Activated CD8-positive, alpha-beta T cell treated with anti-CD3 and anti-CD28 coated beads for 36 hours (primary cell): ENCODE measurements at places on chromosomes 6 and 20.

DNA sequence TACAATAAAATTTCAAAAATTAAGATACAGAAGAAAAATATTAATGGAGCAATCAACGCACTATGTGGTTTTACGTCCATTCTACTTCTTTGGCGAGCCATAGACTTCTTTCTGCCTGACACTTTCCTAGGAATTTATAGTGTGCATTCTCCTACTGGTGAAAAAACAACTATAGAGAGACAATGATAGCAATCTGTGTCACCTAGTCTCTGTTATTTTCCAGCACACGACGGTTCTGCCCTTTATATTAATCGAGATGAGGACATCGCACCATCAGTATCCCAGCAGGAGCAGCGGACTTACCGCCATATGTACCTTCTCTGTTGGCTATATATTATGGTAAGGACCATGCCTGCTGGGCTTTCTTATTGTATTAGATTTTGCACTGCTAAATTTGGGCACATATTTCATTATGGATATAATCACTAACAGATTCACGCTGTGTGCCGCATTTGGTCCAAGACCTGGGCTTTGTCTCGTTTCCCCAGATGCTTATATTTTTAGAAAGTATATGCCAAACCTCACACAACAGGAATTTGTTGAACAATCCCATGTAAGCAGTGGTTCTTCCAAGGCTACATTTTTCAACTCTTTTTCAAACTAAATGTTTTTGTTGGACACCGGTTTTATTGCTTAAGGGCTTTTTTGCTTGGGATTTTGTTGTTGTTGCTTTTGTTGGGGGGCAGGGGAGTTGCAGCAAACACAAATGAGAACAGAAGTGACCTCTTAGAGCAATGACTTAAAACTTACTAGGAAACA, 166.4 kb downstream of the ADAT2 start:
- no peak overlapping the region for H3K4me3 ChIP-seq
- no peak overlapping the region for H3K27ac ChIP-seq
- no peaks in the 10 kb centered on the region for H3K4me1 ChIP-seq
- no peaks in the 10 kb centered on the region for H3K36me3 ChIP-seq

DNA sequence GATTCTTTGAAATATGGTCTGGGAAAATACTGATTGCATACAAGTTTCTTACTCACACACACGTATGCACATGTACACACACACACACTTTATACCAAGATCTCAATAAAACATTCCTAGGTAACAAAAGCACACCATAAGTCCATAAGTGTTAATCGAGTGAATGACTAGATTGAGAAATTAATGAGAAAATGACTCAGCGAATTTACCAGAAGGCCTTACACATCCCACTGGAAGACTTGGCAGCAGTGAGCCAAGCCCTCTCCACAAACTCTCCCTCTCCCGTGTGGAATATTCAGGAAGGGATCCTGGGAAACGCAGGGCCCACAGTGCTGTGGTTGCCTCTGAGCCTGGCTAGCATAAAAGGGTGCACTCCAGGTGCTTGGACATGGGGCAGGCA, 227.2 kb downstream of the LY86 start:
- H3K36me3 ChIP-seq: no peaks in the 10 kb centered on the region
- no peak for DNase-seq
- H3K27me3 ChIP-seq: peaks cover 5% of the 10 kb centered on the region

DNA sequence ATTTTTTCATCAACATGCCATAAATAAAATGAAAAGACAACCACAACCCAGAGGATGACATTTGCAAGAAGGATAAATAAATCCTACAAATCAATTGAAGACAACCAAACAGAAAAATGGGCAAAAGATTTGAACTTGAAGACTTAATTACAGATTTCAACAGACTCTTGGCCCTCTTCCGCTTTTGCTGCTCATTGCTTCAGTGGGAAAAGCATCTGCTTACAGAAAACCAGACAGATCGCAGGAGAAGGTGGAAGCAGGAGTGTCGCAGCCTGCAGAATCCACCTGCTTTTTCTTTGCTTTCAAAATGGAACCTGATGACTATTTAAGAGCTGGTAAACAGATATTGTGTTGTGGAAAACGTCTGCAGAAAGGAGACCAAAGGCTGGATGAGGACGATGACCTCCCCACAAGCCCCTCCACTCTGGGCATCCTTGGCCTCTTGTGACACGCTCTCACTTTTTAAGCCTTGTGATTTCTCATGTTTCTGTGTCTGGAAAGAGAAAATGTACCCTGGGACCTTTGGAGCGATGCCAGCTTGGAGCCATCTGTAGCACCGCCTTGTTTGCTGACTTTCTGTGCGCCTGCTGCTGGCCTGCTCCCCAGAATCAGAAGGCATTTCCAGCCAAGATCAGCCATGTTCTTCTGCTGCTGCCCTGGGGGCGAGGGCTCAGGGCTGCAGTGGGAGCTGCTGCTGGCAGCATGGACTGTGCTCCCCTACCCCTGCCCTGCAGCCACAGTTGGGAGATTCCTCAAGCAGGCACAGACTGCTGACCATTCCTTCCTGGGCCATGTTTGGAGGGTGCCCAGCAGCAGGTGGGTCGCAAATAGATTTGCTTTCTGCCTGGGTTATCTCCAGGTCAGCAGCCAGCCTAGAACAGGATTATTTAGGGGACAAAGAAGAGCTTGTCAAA, 3.6 kb upstream of the CSTL1 start:
- no peaks in the 10 kb centered on the region for H3K4me1 ChIP-seq
- H3K27me3 ChIP-seq: no peaks in the 10 kb centered on the region
- no peak overlapping the region for H3K27ac ChIP-seq
- no peak overlapping the region for H3K4me3 ChIP-seq
- H3K36me3 ChIP-seq: no peaks in the 10 kb centered on the region

DNA sequence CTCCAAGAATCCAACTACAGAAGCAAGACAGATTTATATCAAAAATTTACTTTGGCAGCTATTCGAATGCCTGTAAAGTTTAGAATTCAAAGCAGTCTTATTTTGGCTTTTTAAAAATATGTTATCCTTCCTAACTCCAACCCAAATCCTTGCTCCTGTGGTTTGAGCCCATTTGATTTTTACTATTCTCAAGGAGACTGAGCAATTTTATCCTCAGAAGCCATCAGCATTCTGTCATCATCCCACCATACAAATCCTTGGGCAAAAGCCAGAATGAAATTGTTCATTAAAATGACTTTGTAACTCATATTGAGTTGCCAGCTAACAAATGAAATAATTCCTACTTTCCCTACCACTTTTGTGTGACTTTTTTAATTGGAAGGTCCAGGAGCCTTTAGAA, 392.8 kb downstream of the ADGRB3 start:
- H3K27me3 ChIP-seq: no peaks in the 10 kb centered on the region
- DNase-seq: no peak
- H3K36me3 ChIP-seq: no peaks in the 10 kb centered on the region
- H3K4me3 ChIP-seq: no peak overlapping the region
- no peak overlapping the region for H3K27ac ChIP-seq
- no peaks in the 10 kb centered on the region for H3K4me1 ChIP-seq

DNA sequence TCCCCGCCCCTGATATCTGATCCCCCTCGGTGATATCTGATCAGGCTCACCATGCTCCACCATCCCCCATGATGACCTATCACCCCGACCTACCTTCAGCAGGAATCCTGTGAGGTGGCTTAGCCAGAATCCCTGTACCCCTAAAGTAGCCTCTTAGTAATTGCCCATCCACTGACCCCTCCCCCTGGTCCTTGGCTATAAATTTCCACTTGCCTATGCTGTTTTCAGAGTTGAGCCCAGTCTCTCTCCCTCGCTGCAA, 177.5 kb upstream of the GGTLC1 start:
- H3K27ac ChIP-seq: no peak overlapping the region
- H3K36me3 ChIP-seq: no peaks in the 10 kb centered on the region
- no peaks in the 10 kb centered on the region for H3K4me1 ChIP-seq
- no peak overlapping the region for H3K4me3 ChIP-seq
- H3K27me3 ChIP-seq: no peaks in the 10 kb centered on the region

DNA sequence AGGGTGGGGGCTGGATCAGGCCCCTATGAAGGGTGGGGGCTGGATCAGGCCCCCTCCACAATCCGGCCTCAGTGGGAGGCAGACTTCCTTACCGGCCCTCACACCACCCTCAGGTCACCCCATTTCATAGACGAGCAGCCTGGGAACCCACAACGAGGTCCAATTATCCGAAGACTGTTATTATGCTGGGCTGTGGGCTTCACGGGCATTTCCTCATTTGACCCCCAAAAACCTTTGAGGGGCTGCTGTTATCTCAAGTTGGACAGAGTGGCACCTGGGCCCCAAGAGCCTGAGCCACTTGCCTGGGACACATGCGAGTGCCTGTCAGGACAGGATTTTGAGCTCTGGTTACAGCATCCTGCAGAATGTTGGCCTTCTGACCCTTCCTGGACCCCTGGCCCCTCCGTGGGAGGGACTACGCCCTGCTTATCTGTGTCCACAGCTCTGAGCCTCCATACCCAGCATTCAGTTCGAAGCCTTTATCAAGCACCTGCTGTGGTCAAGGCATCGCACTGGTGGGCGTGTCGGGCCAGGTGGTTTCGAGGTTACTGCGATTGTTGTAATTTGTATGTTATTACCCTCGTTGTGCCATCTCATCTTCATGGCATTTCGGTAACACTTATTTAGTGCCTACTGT, 34.5 kb upstream of the PCMTD2 start:
- peaks cover 11% of the 10 kb centered on the region for H3K4me1 ChIP-seq
- no peak overlapping the region for H3K27ac ChIP-seq
- H3K27me3 ChIP-seq: no peaks in the 10 kb centered on the region

DNA sequence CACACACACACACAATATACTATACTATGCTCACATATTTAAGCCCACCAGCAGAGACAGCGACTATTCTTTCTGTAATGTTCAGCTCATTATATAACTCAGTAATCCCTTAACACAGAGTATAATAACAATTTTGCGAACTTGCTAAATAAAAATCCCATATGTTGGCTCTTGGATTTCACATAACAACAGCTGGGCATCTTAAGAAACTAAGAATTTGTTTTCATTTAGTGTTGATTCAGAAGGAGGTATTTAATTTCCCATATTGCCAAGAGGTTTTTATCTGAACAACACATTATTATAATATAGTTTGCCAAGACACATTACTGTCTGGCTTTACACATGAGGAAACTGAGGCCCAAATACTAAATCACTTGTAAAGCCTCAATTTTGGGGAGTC, 7.4 kb downstream of the ECT2L start:
- peaks cover 4% of the 10 kb centered on the region for H3K27me3 ChIP-seq
- no peak overlapping the region for H3K4me3 ChIP-seq
- no peak overlapping the region for H3K27ac ChIP-seq

GRCh38 chr20:1761116-1761515, 103.5 kb upstream of the SIRPG start:
- no peak overlapping the region for H3K4me3 ChIP-seq
- no peaks in the 10 kb centered on the region for H3K4me1 ChIP-seq
- H3K27ac ChIP-seq: no peak overlapping the region
- no peaks in the 10 kb centered on the region for H3K27me3 ChIP-seq
- no peaks in the 10 kb centered on the region for H3K36me3 ChIP-seq

DNA sequence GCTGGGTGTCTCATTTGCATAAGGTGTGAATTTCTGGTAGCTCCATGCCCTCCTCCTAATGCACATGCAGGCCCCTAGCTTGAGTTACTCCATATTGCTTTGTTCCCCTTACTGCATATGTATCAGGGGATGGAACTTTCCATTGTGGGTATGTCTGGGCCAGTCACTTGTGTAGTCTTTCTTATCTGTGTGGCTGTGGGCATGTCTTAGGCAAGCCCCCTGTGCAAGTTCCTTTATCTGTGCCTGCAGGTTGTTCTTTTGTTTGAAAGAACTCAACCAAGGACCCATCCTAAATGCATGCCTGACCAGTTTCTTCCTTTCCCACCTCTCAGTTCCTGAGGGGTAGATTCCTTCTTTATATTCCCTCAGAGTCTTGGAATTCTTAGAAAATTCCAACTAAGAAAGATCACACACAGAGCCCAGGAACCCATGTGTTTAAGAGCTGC, 23.6 kb downstream of the MBOAT1 start:
- H3K27me3 ChIP-seq: no peaks in the 10 kb centered on the region
- no peak overlapping the region for H3K4me3 ChIP-seq
- no peak for DNase-seq
- H3K36me3 ChIP-seq: peaks cover 5% of the 10 kb centered on the region
- peaks cover 3% of the 10 kb centered on the region for H3K4me1 ChIP-seq

- no peaks in the 10 kb centered on the region for H3K36me3 ChIP-seq
- no peak for DNase-seq
- H3K4me3 ChIP-seq: no peak overlapping the region
- no peaks in the 10 kb centered on the region for H3K27me3 ChIP-seq
Measured at GRCh38 chr6:21360336-21360735, 233.2 kb upstream of the SOX4 start.

DNA sequence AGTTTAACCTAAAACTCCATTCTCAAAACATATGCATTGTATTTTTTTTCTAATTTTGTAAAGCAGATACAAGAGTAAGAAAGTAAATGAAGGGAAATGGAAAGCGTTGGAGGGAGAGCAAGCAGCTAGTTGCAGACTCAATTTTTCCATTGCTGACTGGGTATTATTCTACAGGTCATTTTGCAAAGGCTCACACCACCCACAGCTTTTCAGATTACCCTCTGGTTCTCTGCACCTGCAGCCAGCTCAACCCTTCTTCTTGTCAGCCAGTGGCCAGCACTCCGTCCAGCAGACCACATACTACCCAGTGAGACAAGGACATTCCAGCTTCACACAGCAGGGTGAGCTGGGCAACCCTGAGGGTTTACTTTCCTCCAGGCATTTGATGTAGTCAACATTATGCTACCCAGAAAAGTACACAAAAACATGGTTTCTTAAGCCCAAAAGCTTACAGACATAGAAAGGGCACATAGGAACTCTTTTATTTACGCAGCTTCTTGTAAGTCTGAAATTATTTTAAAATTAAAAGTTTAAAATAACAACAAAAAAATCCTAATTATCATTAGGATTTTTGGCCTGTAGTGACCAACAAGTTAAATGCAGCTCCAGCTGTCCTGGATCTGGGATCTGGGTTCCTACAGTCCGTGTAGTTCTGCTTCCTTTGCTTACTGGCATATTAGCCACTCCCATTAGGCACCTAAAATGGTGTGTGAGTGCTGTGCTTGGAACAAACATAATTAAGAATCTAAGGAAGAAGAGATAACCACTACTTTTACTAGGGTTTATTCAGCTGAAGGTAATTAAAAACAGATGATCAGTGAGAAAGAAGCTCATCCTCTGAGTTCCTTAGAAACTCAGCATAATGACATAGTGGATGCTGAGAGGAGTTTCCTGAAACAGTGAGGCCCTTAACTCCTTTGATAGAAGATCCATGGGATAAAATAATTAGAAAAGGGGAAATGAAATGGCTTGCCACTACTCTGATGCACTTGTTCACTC, 185.3 kb downstream of the PKHD1 start:
- no peak overlapping the region for H3K4me3 ChIP-seq
- no peak for DNase-seq
- H3K27me3 ChIP-seq: no peaks in the 10 kb centered on the region
- H3K4me1 ChIP-seq: no peaks in the 10 kb centered on the region
- no peaks in the 10 kb centered on the region for H3K36me3 ChIP-seq

GRCh38 chr6:80077067-80077466, 29.4 kb upstream of the BCKDHB start:
- no peak overlapping the region for H3K4me3 ChIP-seq
- H3K36me3 ChIP-seq: no peaks in the 10 kb centered on the region
- H3K27me3 ChIP-seq: peaks cover 2% of the 10 kb centered on the region
- H3K4me1 ChIP-seq: no peaks in the 10 kb centered on the region
- H3K27ac ChIP-seq: no peak overlapping the region

- no peak for DNase-seq
- H3K36me3 ChIP-seq: peaks cover 5% of the 10 kb centered on the region
- no peaks in the 10 kb centered on the region for H3K27me3 ChIP-seq
- H3K27ac ChIP-seq: no peak overlapping the region
- no peaks in the 10 kb centered on the region for H3K4me1 ChIP-seq
Measured at GRCh38 chr6:156336089-156336488, 441.1 kb upstream of the ARID1B start.

- DNase-seq: no peak
- H3K27ac ChIP-seq: no peak overlapping the region
- no peak overlapping the region for H3K4me3 ChIP-seq
Measured at GRCh38 chr6:107185391-107185970, 70.2 kb upstream of the BEND3 start.
